ENCODE measurements at places on chromosomes 6 and 20.
A peak's percentile ranks its signal among the peaks of the same experiment; 100 is the strongest.

DNA sequence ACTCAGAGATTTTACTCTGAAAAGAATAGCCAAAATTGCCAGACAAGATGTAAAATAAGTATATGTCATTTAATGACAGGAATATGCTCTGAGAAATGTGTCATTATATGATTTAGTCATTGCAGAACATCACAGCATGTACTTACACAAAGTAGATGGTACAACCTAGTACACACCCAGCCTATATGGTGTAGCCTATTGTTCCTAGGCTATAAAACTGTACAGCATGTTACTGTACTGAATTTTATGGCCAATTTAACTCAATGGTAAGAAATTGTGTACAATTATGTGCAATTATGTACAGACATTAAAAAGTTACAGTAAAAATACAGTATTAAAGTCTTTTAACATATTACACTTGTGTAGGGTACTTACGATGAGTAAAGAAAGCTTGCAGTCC is 311.9 kb upstream of the EPHA7 start:
- no peak for DNase-seq

DNA sequence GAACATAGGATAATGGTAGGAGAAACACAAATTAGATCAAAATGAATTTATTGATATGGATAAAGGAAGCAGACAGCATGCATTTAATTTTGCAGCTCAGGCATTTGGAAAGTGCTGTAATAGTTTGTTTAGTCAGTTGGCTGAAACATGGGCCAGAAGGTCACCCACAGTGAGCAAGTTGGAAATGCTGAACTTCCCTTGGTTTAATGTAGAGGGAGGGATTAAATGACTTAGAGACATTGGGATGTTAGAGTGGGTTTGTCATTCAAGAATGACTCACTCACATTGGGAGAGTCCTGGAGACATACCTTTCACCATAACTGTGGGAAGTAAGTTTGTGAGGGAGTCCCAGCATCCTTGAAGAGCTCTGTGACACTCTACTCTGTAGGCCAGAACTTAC is 231.5 kb upstream of the PLCB4 start:
- DNase-seq: no peak

DNA sequence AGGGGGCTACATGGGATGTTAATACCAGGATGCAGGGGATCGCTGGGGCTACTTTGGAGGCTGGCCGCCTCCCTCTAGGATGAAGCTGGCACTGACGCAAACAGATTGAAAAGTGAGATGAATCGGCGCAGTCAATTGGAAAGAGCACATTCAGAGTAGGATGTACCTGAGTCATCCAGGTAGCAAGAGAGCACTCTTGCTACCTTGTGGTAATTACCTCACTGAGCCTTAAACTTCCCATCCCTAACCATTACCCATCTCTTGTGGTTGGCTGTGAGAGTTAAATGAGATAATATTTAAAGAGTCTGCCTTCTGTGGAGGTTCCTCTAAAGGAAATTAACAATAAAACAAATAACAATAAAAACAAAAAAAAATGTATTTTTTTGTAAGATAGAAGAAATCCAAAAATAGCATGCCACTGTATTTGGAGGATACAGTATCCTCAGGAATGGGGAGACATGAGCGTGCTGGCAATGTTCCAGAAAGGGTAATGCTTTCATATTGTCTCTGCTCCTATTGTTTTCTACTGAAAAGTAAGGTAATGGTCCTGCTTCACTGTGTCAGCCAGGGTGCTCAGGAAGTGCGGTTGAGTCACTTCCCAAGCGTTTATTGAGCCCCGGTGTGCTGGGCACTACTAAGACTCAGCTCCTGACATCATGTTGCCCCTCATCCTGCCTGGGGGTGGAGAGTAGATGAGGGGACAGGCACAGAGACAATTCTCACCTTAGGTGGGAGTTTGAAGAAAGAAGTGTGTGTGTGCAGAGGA is 301.1 kb downstream of the EYA4 start:
- no peak for DNase-seq

- DNase-seq: no peak
Observed at GRCh38 chr6:32234934-32235333, 11.1 kb upstream of the NOTCH4 start.

DNA sequence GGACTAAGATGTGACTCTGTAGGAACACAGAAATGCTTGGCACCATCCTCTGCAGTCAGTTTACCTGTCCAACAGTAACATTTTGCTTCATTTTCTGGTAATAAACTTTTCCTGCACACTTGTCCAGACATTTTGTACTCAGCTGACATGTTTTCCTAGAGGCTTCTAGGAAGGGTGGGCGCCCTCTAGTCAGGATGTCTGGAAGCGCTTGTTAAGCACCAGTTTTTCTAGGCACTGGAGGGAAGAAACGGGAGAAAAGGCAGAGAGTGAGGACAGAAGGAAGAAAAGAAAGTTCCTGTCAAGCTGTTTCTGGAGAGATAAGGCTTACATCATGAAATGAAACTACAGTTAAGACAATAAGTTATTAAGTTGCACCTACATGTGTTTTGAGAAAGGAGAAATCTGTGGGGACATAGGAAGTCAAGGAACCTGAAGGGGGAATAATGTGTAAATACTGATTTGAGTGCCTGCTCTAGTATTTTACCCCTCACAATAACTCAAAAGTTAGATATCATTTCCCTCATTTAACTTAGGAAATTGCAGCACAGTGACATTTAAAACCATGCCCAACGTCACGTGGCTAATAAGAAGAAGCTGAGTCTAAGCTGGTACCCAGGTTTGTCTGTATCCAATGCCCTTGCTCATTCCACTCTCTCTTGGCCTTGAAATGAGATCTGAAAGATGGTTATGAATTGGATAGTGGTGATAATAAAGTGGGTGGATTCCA is 42.7 kb upstream of the TNFRSF21 start:
- DNase-seq: no peak

DNA sequence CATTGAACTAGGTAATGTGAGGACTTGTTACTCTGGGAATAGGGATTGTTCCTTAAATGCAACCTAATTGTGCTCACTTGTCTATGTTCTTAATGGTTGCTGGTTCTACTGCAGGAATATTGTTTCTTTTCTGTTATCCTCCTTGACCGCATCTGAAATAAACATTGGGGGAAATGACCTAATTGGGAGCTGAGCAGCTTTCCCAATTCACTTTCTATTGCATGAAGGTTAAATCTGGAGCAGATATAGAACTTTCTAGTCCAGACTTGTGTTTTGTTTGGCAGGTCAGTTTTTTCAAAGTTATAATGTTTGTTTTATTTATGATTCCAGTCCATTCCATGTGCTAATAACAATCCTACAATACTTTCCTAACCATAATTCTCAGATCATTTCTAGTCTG is 981.0 kb upstream of the CITED2 start:
- no peak for DNase-seq

DNA sequence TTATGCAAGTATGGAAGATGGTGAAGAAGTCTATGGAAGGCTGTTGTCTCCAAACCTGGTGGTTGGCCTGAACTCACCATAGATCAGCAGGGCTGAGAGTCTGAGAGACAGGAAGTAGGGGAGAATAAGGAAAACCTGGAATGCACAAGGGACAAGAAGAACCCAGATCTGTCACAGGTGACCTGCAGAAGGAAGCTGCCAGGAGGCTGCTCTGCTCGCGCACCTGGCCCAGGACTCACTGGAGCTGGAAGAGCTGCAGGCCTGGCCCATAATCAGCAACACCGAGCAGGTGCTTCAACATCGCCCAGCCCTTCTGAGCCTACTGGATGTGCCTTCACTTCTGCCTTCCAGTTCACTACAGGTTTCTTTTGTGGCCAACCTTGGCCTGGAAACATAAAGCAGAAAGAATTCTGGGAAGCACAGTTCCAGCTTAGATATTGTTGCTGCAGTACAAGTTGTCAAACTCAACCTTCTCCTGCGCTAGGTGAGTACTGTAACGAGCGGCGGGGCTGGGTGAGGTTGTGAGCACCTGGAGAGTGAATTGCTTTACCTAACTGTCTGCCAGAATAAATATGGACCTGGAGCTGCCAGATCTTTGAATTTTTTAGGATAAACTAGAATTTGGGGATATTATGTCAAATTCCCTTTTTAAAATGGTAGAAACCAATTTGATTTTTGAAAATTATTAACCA is 82.4 kb downstream of the CDH26 start:
- DNase-seq: no peak

DNA sequence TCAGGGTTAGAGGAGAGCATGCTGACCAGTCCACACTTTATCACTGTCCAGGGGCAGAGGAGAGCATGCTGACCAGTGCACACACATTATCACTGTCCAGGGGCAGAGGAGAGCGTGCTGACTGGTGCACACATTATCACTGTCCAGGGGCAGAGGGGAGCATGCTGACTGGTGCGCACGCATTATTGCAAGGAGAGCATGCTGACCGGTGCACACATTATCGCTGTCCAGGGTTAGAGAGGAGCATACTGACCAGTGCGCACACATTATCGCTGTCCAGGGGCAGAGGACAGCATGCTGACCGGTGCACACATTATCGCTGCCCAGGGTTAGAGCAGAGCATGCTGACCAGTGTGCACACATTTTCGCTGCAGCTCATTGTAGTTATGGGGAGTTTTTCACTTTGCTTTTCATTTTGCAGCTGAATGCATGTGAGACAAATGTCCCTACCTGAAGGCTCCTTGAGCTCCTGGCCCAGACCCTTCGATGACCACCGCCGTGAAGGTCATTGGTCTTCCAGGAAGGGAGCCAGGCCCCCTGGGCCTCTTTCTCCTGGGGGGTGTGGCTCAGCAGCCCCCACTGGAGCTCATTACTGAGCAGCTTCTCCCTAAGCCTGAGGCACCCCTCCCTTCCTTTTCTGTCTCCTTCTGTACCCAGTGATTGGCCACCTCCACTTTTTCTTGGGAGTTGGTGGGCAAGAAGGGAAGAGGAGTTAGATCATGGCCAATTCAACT is 178.8 kb upstream of the AFDN start:
- DNase-seq: no peak

DNA sequence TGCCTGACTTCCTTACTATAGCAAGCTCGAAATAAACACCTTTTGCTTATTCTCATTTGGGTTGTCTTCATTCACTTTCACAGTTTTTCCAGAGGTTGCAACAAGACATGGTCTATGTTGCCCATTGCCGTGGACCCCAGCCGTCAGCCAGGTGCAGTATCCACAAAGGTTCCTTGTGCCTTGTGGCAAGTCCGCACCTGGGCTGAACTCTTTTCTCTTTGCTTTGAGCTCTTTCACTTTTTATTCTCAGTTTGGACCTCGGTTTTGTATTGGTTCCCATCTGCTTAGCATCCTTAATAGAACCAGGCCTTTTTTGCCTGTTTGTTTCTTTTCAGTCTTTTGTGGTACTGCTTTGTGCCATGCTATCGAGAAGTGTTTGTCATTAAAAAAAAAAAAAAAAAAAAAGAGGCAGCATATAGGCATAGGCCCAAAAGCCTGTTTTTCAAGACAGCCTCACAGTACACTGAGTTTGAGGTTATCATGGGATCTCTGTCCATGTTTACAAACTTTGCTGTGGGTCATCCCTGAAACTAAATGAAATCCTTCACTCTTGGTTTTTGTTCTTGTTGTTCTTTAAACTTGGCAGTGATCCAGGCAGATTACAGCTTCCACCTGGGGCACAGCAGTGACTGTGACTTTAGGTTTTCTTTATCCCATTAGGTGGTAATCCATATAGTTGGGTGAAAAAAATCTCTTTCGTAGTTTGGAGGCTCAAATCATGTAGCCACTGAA is 33.3 kb downstream of the GSTA3 start:
- DNase-seq: no peak

- no peak for DNase-seq
Observed at GRCh38 chr20:11098888-11099287, 425.1 kb upstream of the JAG1 start.

DNA sequence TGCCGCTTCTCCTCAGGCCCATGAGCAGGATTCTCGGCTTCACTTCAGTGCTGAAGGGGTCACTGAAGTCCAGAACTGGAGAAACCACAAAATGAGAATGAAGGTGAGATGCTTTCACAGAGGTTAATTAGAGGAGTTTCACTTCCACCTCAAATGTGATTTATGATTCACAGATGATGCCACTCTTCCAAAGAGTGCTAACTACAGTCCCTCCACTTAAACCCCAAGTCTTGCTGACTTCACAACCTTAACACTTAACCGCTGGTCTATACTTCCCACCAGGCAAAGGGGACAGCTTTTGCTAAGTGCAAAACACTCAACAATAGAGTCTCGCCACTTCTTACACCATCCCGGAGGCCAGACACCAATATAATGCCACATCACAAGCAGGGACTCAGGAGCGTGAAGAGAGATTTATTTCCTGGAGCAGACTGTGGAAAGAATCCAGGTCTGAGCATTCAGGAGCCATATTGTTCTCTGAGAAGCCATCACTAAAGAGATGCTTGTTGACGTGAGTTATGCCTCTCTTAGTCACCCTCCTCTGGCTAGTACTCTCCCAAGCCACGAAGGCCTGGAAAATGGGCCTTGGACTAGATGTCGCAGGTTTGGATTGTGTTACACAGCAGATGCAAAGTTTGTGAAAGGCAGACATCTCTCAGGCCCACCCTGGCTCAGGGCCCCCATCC is 24.4 kb downstream of the RRAGD start:
- DNase-seq: peak; percentile 53

- DNase-seq: no peak
Observed at GRCh38 chr6:38185752-38186151, 366.2 kb downstream of the ZFAND3 start.

GRCh38 chr6:63537201-63537958 is 34.9 kb upstream of the LOC128125822 start:
- DNase-seq: no peak

GRCh38 chr20:13102237-13102636 is 93.5 kb downstream of the SPTLC3 start:
- DNase-seq: no peak

- no peak for DNase-seq
Observed at GRCh38 chr20:61178551-61179071, 73.5 kb upstream of the CDH4 start.

DNA sequence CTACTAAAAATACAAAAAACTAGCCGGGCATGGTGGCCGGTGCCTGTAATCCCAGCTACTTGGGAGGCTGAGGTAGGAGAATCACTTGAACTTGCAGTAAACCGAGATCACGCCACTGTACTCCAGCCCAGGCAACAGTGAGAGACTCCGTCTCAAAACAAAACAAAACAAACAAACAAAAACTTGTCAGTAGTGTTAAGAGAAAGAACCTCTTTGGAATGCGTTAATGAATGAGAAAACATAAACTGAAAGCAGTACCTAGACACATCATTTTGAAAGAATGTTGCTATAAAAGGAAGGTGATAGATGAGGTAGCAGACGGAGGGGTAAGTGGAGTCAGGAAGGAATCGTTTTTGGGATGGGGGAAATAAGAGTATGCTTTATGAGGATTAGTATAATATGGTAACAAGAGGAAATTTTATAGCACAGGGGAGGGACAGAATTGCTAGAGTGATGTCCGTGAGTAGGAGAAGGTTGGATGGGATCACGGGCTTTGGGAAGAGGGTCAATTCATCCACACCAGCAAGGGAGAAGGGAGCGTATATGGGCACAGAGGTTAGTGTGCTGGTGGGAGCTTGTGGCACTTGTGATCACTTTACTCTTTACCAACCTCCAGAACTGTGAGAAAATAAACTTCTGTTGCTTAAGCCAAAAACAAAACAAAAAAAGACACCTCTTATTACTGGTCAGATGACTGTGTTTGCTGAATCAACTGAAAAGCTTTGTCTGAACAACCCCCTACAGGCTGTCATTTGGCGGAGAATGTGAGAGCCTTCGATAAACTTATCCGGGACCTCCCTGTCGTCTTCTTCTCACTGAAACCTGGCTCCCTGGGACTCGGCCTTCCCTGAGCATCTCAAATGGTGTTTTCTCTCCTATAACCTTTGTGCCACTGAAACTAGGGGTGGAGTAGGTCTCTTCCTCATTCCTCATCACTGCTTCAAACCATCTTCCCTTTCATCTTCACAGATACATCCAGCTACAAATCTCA is 48.9 kb upstream of the TFAP2A start:
- no peak for DNase-seq

- no peak for DNase-seq
Observed at GRCh38 chr6:21887231-21888185, 294.0 kb downstream of the SOX4 start.

GRCh38 chr6:165986311-165986913 is 181.2 kb downstream of the TBXT start:
- DNase-seq: no peak
